Uterus (tissue), 4 donors: ENCODE measurements at places on chromosomes 3 and 15. TPM values are rescaled to one million over a fixed set of nuclear protein-coding genes. Genes with fewer than 3 reads are reported as not detected.

DNA sequence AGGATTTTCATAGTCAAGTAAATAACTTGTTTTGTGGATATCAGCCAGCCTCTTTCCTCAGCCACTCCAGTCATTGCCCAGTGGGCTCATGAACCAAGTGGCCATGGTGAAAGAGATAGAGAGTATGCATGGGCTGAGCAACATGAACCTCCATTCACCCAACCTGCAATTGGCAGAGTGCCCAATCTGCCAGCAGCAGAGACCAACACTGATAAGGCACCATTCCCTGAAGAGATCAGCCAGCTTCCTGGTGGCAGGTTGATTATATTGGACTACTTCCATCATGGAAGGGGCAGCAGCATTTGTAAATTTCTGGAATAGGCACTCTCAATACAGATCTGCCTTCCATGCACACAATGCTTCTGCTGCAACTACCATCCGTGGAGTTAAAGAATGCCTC, 10.3 kb upstream of the MCF2L2 start:
- no peaks in the 10 kb centered on the region for H3K4me1 ChIP-seq
- H3K36me3 ChIP-seq: no peaks in the 10 kb centered on the region
- no peaks in the 10 kb centered on the region for H3K27me3 ChIP-seq
- H3K4me3 ChIP-seq: no peak overlapping the region
- H3K27ac ChIP-seq: no peak overlapping the region

DNA sequence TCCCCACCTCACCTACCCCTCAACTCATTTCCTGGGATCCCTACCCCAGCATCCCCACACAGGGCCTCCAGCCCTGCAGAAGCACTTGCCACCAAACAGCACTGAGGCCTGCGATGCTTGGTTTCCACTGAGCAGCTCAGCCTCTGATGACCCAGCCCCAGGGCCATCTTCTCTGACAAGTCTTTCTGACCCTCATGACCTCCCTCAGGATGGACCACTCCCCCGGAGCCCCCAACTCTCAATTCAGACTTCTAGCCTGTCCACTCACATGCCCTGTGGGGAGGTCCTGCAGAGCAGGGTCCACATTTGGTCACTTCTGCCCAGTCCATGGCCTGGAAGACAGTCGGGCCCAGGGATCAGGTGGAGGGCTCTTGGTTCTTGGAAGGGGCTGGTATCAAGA, 63.4 kb upstream of the SPATA12 start:
- H3K27me3 ChIP-seq: no peaks in the 10 kb centered on the region
- H3K4me3 ChIP-seq: no peak overlapping the region

DNA sequence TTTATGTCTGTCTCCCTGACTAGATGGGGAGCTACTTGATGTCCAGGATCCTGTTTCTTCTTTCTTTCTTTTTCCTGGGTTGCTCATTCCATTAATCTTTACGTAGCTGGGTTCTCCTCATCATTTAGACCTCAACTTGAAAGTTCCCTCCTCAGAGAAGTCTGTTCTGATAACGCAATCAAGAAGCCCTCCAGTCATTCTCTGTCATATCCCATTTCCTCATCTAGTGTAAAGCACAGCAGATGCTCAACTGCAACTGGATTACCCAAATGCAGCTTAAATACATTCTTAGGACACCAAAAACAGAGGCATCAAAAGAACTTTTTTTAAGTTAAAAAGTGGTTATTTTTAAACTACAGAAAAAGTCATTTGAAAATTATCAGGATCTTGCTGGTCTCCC, 51.7 kb upstream of the ST3GAL6 start:
- H3K4me3 ChIP-seq: no peak overlapping the region
- H3K4me1 ChIP-seq: no peaks in the 10 kb centered on the region
- no peaks in the 10 kb centered on the region for H3K36me3 ChIP-seq
- DNase-seq: no peak

- H3K4me3 ChIP-seq: no peak overlapping the region
- DNase-seq: no peak
- peak overlapping the region; percentile 18 for H3K27ac ChIP-seq
- H3K4me1 ChIP-seq: peaks cover 16% of the 10 kb centered on the region
Measured at GRCh38 chr3:175430983-175431773, 572.0 kb downstream of the NAALADL2 start.

DNA sequence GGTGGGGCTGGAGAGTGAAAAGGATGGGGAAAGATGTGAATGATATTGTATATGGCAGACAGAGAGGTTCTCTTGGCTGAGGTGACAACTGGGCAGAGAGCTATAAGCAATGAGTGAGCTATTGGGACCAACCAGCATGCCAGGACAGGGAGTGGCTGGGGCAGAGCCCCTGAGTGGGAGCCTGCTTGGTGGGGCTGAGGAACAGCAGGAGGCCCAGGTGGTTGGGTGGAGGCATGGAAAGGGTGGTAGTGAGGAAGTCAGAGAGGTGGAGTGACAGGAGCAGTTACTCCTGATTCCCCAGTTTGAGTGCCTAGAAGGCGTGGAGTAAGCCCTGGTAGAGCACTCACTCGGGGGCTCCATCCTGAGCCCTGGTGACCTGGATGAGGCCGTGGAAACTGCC, 15.5 kb upstream of the TNFAIP8L3 start:
- no peak overlapping the region for H3K4me3 ChIP-seq
- peaks cover 1% of the 10 kb centered on the region for H3K4me1 ChIP-seq
- H3K27ac ChIP-seq: peak overlapping the region; percentile 74
- H3K27me3 ChIP-seq: no peaks in the 10 kb centered on the region
- H3K36me3 ChIP-seq: no peaks in the 10 kb centered on the region

GRCh38 chr3:185153861-185154629, 1.2 kb upstream of the C3orf70 start:
- no peaks in the 10 kb centered on the region for H3K4me1 ChIP-seq
- H3K27ac ChIP-seq: no peak overlapping the region
- no peaks in the 10 kb centered on the region for H3K27me3 ChIP-seq
- H3K36me3 ChIP-seq: no peaks in the 10 kb centered on the region
- H3K4me3 ChIP-seq: no peak overlapping the region

DNA sequence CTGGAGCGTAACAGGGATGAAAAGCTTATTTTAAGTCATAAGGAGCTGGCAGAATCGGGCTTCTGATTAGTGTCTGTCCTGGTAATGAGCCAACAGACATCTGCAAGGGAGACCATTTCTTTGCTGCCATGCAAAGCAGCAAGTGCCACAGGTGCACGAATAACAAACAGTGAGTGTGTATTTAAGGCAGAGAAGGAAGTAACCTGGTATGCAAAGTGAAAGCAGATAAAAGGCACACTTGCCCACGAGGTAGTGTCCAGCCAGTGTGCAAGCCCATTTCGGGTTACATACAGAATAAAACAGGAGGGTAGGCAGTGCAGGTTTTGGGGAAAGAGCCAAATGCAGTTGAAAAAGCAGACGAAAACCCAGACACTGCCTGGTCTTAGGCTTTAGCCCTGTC, 1153.7 kb downstream of the SI start:
- H3K27me3 ChIP-seq: no peaks in the 10 kb centered on the region
- no peak overlapping the region for H3K27ac ChIP-seq
- H3K4me3 ChIP-seq: no peak overlapping the region
- H3K4me1 ChIP-seq: no peaks in the 10 kb centered on the region
- H3K36me3 ChIP-seq: no peaks in the 10 kb centered on the region

- H3K4me1 ChIP-seq: no peaks in the 10 kb centered on the region
- peak overlapping the region; percentile 46 for H3K27ac ChIP-seq
- H3K4me3 ChIP-seq: no peak overlapping the region
- DNase-seq: no peak
- no peaks in the 10 kb centered on the region for H3K27me3 ChIP-seq
- H3K36me3 ChIP-seq: no peaks in the 10 kb centered on the region
Measured at GRCh38 chr3:112735926-112736325, 95.0 kb upstream of the CCDC80 start.

DNA sequence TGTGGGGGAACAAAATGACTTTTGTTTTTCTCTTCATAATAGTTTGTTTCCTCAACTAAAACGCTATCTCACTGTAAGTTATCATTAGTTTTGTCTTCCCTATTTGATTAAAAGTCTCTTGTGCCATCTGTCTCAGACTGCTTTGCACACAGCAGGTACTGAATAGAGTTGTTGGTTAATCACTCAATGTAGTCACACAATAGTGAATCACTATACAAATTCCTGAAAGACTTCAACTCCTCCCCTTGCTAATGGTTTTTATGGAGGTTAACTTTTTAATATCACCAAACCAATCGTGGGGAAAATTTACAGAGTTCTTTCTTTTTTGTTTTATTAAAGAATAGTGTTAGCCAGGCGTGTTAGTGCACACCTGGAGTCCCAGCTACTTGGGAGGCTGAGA, 2.6 kb upstream of the NGLY1 start:
- no peak for DNase-seq
- no peak overlapping the region for H3K27ac ChIP-seq
- H3K27me3 ChIP-seq: no peaks in the 10 kb centered on the region
- no peaks in the 10 kb centered on the region for H3K4me1 ChIP-seq

- no peaks in the 10 kb centered on the region for H3K36me3 ChIP-seq
- H3K27ac ChIP-seq: no peak overlapping the region
- no peaks in the 10 kb centered on the region for H3K4me1 ChIP-seq
- no peak for DNase-seq
- no peaks in the 10 kb centered on the region for H3K27me3 ChIP-seq
- H3K4me3 ChIP-seq: no peak overlapping the region
Measured at GRCh38 chr15:50506121-50506520, 40.3 kb downstream of the USP50 start.

DNA sequence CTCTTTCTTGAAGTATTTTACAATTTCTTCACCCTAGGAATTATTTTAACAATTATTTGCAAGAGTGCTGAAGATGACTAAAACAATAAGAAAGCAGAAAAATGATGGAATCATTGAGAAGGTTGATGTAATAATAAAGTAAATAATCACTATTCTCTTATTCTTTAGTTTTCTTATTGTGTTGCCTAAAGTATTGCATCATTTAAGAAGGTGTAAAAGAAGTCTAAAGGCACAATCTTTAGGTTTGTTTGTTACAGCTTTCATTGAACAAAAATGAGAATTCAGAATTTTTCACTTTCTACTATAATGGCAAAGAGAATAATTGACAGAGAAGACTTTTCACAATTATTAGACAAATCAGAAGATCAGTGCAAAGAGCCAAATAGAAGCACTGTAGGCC, 65.2 kb downstream of the ASTE1 start:
- no peak overlapping the region for H3K27ac ChIP-seq
- no peak for DNase-seq
- H3K4me3 ChIP-seq: no peak overlapping the region

DNA sequence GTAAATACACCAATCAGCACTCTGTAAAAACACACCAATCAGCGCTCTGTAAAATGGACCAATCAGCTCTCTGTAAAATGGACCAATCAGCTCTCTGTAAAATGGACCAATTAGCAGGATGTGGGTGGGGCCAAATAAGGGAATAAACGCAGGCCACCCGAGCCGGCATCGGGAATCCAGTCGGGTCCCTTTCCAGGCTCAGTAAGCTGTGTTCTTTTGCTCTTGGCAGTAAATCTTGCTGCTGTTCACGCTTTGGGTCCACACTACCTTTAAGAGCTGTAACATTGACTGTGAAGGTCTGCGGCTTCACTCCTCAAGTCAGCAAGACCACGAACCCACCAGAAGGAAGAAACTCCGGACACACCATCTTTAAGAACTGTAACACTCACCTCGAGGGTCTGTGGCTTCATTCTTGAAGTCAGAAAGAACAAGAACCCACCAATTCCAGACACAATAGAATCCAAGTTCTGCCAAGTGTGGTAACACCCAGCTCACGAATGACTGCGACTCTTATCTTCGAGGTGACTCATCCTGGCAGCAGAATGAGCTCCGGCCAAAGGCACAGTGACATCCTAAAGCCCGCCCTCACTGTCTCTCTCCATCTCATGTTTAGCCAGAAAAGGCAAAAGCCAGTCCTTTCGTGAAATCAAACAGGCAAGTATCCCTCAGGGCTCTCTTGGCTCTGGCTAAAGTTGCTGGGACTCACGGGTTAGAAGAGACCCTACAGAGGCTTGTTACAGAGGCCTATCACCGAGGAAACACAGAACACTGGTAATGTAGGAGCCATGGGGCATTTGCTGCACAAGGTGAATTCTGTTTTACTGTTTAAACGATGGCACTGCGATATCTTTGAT, 155.2 kb downstream of the FAM43A start:
- H3K4me3 ChIP-seq: no peak overlapping the region
- H3K27ac ChIP-seq: no peak overlapping the region
- no peaks in the 10 kb centered on the region for H3K4me1 ChIP-seq
- DNase-seq: no peak
- no peaks in the 10 kb centered on the region for H3K27me3 ChIP-seq

DNA sequence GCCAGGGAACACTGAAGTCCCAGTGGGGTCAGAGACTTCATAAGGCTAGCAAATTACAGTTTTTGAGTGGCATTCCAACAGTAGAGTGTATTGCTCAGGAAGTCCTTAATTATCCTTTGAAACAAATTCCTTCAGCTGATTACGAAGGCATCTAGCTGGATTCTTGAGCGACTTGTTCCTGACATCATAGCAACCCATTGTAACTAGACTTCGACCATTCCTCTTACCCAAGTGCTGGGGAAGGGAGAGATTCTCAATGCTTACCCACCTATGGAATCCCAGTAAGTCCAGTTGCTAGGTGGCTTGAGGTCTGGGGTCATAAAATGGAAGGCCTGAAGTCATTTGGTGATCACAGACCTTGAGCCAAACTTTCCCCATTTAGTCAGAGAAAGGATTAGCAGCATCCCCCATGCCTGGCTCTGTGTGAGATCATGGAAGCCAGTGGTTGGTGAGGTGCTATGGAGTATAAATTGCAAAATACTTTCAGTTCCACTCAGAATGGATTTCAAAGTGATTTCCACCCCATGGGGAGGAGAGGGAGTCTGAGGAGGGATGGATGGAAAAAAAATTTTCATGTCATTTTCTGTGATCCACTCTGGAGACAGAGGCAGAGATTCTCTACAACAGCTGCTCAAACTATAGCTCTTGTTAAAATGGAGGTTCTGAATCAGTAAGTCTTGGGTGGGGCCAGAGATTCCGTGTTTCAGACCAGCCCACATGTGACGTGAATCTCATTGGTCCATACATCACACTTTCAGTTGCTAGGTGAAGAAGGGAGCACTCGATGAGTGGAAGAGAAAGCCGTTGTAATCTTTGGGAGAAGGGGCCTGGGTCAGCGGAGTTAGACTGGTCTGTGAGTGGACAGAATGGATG, 45.7 kb downstream of the CD86 start:
- H3K27me3 ChIP-seq: no peaks in the 10 kb centered on the region
- H3K4me3 ChIP-seq: no peak overlapping the region
- H3K4me1 ChIP-seq: no peaks in the 10 kb centered on the region
- no peak overlapping the region for H3K27ac ChIP-seq

DNA sequence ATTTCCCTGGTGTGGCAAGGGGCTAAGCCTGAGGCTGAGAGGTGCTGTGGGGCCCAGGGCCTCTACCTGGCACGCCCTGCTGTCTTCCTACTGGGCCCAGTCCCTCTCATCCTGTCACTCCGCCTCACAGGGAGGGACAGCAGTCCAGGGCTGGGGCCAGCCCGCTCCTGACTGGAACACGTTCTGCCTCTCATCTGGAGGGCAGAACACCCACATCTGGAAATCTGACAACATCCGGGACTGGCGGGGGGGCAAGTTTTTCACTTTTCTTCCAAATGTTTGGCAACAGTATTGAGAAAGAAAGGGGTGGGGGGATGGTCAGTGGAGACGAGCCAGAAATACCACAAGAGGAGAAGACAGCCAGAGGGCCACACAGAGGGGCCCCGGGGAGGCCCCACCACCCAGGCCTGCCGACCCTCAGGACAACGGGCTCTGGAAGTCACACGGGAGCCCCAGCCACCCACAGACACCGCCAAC, 1.8 kb upstream of the MYL3 start:
- H3K4me3 ChIP-seq: no peak overlapping the region
- no peaks in the 10 kb centered on the region for H3K27me3 ChIP-seq
- H3K27ac ChIP-seq: no peak overlapping the region
- no peak for DNase-seq
- H3K36me3 ChIP-seq: no peaks in the 10 kb centered on the region

- peak overlapping the region; percentile 83 for H3K4me3 ChIP-seq
- H3K27ac ChIP-seq: peak overlapping the region; percentile 91
- no peaks in the 10 kb centered on the region for H3K36me3 ChIP-seq
- H3K4me1 ChIP-seq: peaks cover 6% of the 10 kb centered on the region
- H3K27me3 ChIP-seq: no peaks in the 10 kb centered on the region
Measured at GRCh38 chr3:196868297-196868661, 559 bp downstream of the SENP5 start.

The CYFIP1 gene
- 139 TPM for total RNA-seq

The GOLGA6D gene
- not detected for total RNA-seq

The MORC1 gene
- not detected for total RNA-seq
